NCI-H146 (cell line): ENCODE measurements at places on chromosomes 5 and 9.
A peak's percentile ranks its signal among the peaks of the same experiment; 100 is the strongest.

DNA sequence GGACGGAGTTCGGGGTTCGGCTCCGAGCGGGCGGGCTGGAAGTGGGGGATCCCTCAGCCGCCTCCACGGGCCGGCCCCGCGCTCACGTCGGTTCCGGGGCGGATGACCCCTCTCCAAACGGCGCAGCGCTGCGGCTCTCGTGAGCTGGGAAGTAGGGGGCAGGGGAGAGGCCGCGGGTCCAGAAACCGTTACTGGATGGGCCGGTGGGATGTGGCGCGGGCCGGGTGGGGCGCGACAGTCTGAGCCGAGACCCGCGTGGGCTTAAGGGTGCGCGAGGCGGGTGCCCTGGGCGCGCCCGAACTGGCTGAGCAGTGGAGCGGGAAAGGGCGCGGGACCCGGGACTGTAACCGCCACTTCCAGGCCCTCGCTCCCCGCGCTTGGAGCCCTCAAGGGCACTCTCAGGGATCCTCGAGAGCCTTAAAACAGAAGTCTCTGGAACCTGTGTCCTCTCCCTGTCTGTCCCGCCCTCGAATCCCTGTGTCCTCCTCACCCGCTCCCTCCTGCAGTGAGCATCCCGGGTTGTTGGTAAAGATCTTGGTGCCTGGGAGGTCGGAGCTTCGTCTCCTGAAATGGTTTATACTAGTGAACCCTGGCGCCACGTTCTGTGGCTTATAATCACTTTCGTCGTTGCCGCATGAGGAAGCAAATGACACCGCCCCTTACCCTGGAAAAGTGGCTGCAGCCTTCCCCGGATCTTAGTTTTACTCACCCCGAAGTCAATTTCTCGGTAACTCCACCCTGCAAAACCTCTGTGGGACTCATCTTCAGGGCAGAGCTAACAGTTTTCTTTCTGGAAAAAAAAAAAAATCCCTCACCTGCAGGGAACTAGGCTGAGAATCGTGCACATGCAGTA lies 571 bp upstream of the MARCHF11 start:
- DNase-seq, result peak; percentile 22

- DNase-seq, result no peak
Measured at GRCh38 chr5:154197801-154198491, 7.4 kb downstream of the GALNT10 start.

DNA sequence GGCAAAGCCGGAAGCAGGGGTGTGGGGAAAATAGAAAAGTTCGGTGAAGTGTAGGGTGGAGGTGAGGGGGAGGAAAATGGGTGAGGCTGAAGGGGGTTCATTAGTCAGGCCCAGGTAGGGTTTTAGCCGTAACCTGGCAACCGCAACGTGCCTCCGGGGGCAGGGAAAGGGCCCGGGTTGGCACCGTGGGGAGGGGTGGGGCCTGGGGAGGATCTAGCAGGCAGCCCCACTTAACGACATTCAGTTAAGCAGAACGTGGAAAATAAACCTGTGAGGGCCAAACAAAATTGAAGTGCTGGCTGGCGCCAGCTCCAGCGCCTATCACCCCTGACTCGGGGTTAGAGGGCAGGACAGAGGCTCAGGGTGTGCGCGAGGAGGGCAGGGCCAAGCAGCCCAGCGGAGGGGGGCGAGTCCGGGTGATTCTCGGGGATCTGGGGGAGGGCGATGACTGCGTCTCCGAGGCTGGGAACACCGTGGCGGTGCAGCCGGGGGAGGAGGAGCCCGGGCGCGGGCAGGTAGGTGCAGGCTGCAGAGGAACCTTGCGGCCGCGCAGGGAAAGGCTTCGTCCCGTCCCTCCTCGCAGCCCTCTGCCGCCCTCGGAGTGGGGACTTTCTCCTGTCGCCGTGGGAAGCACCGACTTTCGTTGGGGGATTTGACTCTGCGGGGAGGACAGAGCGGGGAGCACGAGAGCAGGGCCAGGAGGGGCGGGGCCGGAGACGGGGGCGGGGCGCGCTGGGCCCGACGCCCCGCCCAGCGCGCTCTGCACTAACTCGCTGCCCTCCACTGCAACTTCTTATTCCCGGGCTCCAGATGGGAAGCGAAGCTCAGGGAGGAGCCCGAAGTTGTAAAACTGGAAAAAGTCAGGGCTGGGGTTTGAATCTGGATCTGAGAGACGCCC lies 5.1 kb downstream of the RGS14 start:
- DNase-seq, result peak; percentile 51

- no peak for DNase-seq
Measured at GRCh38 chr5:66164044-66164790, 20.1 kb downstream of the SREK1 start.

- no peak for DNase-seq
Measured at GRCh38 chr5:61339764-61340163, 7.7 kb downstream of the ZSWIM6 start.
